NCI-H1694 (cell line): ENCODE measurements at places on chromosomes 4 and X.

GRCh38 chr4:111979921-111980320 lies 165.3 kb upstream of the FAM241A start:
- DNase-seq, result no peak

DNA sequence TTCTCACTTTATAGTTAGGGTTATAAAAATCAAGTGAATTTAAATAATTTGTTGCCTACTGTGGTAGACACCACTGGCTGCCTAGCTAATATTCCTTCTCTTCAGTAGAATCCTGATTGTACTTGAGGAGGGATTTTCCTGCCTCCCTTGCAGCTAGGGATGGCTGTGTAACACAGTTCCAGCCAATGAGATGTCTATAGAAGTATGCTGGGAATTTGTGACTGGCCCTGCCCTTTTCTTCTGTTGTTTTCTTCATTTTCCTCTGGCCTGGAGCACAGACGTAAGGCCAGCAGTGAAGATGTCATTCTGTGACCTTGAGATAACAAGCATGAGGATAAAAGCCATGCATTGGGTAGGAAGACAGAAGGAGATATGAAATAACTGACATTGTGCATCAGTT lies 145.1 kb downstream of the MGST2 start:
- no peak for DNase-seq

GRCh38 chr4:77538144-77538543 lies 67.5 kb upstream of the CXCL13 start:
- DNase-seq, result no peak

DNA sequence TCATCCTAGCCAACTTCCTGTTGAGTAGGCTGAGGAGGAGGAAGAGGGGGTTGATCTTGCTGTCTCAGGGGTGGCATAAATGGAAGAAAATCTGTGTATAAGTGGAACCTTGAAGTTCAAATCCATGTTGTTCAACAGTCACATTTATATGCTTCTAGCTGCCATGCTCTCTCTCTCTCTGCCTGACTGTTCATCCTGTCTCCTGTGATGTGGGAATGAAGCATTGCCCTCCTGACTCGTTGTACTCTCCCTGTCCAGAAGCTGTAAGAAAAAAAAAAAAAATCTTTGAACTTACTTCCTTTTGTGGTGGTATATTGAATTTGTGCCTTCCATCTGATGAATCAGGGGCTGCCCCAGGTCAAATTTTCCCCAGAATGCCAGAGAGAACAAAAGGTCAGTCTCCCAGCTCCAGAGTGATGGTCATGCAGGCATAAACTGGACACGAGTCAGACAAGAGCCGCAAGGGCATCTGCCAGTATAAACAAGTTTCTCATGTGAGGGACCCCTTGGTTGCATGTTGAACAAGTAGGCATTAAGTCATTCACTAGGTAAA lies 257.0 kb downstream of the IDS start:
- DNase-seq, result no peak

DNA sequence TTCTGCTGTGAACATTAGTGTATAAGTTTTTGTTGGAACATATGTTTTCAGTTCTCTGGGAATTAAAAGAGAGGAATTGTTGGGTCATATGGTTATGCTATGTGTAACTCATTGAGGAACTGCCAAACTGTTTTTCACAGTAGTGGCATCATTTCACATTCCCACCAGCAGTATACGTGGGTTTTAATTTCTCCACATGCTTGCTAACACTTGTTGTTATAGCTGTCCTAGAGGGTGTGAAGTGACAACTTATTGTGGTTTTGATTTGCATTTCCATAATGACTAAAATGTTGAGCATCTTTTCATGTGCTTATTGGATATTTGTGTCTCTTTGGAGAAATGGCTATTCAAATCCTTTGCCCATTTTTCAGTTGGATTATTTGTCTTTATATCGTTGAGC lies 13.7 kb downstream of the APELA start:
- no peak for DNase-seq
